ENCODE measurements at places on chromosomes 1 and 21.
A peak's percentile ranks its signal among the peaks of the same experiment; 100 is the strongest.

GRCh38 chr1:226371027-226371694 is 36.7 kb downstream of the PARP1 start:
- DNase-seq = no peak

GRCh38 chr1:230262867-230263567 is 163.1 kb downstream of the PGBD5 start:
- no peak for DNase-seq

DNA sequence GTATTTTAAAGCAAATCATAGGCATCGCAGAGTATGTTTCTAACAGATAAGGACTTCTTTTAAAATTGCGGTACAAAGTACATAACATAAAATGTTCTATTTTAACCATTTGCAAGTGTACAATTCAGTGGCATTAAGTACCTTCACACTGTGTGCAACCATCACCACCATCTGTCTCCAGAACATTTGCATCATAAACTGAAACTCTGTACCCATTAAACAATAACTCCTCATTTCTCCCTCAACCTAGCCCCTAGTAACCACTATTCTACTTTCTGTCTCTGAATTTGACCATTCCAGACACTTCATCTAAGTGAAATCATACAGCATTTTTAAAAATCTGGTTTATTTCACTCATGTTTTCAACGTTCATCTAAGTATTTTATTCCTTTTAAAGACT is 16.6 kb upstream of the ATF3 start:
- DNase-seq = no peak

DNA sequence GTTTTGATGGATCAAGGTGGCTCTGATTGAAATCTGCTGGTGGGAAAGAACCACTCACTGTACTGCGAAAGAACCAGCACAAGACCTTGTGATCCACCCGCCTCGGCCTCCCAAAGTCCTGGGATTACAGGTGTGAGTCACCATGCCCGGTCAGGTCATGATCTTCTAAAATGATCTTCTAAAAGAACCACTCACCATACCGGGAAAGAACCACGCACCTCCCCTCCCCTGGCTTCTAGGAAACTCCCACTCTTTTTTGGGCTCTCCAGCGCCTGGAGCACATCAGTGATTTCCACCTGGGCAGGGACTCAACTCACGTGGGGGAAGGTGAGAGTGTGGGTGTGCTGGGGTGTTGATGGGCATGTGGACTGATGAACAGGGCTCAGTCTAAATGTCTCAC is 7.9 kb upstream of the RAB7B start:
- DNase-seq = no peak

- no peak for DNase-seq
Measured at GRCh38 chr1:85330711-85331290, 54.4 kb upstream of the BCL10 start.

DNA sequence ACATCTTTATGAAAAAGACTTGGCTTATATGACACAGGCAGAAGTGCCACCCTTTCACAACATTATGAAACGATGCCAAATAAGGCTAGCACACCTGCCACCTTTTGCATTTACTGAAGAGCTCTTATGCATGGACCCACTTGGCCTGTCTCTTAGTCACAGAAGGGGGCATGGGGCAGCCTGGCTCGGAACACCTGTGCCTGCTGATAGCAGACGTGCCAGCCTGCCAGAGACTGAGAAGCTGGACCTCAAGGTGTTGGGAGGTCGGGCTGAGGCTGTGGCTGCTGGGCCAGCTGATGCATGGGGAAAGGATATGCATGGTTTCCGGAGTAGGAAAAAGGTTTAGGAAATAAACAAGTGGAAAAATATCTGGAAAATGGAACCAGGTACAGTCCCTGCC is 21.5 kb downstream of the RCAN1 start:
- no peak for DNase-seq

GRCh38 chr1:99606306-99606705 is 39.6 kb upstream of the PALMD start:
- no peak for DNase-seq

DNA sequence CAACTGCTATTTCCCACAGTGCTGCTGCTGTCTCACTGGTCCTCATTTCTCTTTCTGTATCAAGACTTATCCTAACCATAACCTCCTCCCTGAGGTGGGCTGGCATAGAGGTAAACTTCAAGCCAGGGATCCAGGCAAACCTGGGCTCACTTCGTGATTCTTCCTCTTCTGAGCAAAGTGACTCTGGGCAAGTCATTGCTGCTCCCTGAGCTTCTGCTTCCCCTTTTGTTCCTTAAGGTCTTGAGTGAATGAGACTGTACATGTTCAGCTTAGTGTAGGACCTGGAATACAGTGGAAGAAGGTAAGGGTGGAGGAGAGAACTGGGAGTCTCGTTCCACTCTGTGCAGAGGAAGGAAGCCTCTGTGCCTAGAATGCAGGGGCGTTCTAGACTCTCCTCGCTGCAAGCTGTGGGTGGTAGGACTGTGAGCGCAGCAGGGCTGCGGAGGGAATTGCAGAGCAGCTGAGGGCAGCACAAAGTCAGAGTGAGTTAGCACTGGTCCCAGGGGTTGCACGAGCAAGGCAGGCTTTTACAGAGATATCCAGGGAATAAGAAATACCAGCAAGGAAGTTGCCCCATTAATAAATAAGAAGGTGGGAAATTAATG is 11.4 kb upstream of the ERI3 start:
- DNase-seq = no peak

GRCh38 chr21:44658541-44658910 is 794 bp downstream of the KRTAP12-3 start:
- DNase-seq = no peak

- DNase-seq = peak; percentile 26
Measured at GRCh38 chr1:10471411-10472219, 714 bp downstream of the DFFA start.

GRCh38 chr1:66434096-66434495 is 99.9 kb upstream of the SGIP1 start:
- DNase-seq = no peak

GRCh38 chr1:21666576-21667320 is 2.4 kb downstream of the RAP1GAP start:
- no peak for DNase-seq

- DNase-seq = no peak
Measured at GRCh38 chr1:76137746-76138145, 63.2 kb downstream of the ST6GALNAC3 start.

GRCh38 chr1:17347769-17348592 is 24.0 kb upstream of the PADI6 start:
- no peak for DNase-seq

GRCh38 chr1:94092210-94092613 is 28.7 kb downstream of the ABCA4 start:
- no peak for DNase-seq

GRCh38 chr1:116488071-116488470 is 82.8 kb downstream of the CD58 start:
- DNase-seq = no peak

DNA sequence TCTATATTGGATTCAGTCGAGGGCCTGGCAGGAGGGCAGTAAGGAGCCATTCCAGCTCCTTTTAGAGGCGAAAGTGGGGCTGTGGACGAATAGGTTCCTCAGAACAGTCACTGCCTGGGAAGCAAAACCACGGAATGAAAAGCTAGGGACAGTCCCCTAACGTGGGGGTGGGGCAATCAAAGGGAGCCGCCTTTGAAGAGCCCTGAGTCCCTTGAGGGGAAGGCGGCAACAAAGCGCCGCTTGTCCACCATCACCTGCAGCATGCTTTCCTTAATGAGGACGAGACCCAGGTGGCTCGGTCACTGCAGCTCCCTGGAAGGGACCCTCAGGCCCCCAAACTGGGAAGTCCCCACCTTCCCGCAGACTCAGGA is 184.7 kb downstream of the ETS2 start:
- DNase-seq = peak; percentile 46

GRCh38 chr1:225442123-225442505 is 14.3 kb upstream of the LBR start:
- no peak for DNase-seq

GRCh38 chr1:52792036-52792435 is 50.5 kb upstream of the ZYG11A start:
- DNase-seq = no peak

DNA sequence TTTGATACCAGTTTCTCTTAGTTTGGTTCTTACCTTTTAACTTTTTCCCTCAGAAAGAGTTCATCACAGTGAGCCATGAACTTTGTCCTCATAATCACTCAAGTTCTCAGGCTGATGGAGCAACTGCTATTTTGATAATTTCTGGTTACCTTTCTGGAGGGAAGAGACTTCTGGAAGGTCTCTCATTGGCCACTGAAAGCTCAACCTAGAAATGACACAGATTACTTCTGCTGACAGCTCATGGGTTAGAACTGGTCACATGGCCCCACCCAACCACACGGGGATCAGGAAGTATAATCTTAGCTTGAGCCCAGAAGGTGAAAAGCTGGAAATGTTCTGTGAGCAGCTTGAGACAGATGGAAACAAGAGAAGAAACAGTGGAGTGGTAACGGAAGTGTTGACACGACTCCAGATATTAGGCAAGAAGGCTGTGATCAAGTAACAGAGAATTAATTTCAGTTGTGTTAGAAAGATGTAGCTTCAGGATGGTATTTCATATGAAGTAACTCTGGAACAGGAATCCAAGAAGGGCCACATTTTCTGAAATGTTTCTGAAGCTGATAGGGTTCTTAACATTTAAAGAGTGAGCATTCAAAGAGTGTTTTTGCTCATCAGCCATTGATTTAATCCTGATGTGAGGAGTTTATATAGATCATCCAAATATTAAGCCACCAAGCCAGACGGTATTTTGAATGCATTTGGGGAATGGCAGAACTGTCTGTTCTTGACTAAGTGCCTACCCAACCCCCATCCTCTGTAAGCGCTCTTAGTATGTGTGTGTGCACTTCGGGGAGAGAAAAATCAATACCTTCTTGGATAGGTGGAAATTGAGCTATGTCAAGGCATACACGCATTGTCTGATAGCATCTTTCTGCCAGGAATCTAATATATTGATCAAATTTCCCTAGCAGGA is 21.9 kb upstream of the XPR1 start:
- no peak for DNase-seq

GRCh38 chr21:33238565-33239255 is 9.0 kb downstream of the IFNAR2 start:
- DNase-seq = no peak

GRCh38 chr1:84225646-84226045 is 75.9 kb upstream of the SAMD13 start:
- DNase-seq = no peak

GRCh38 chr1:228035844-228036243 is 29.0 kb downstream of the WNT3A start:
- DNase-seq = no peak

GRCh38 chr1:27993241-27993640 is 33.5 kb downstream of the XKR8 start:
- no peak for DNase-seq

- no peak for DNase-seq
Measured at GRCh38 chr1:199982606-199983005, 44.9 kb upstream of the NR5A2 start.

- no peak for DNase-seq
Measured at GRCh38 chr1:55049914-55050278, 10.5 kb downstream of the PCSK9 start.

DNA sequence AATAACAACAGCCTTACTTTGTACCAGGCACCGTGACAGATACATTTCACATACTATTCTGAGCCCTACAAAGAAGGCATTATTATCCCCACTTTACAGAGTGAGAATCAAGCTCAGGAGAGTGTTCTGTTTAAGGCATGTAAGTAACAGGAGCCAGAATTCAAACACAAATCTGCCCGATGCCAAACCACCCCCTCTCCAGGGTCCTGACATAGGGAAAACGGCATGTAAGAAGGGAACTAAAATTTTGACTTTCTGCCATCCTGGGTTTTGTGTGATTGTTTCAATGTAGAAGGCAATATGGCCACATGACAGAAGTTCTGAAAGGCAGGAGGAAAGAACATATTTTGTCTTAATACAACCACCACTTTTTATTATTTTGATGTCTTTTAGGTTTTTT is 5.5 kb downstream of the FUCA1 start:
- DNase-seq = no peak

- no peak for DNase-seq
Measured at GRCh38 chr1:91796390-91796654, 89.6 kb downstream of the TGFBR3 start.

- DNase-seq = no peak
Measured at GRCh38 chr1:2388004-2388913, 3.1 kb downstream of the MORN1 start.

- DNase-seq = peak; percentile 3
Measured at GRCh38 chr1:2379733-2380404, 11.5 kb downstream of the MORN1 start.

DNA sequence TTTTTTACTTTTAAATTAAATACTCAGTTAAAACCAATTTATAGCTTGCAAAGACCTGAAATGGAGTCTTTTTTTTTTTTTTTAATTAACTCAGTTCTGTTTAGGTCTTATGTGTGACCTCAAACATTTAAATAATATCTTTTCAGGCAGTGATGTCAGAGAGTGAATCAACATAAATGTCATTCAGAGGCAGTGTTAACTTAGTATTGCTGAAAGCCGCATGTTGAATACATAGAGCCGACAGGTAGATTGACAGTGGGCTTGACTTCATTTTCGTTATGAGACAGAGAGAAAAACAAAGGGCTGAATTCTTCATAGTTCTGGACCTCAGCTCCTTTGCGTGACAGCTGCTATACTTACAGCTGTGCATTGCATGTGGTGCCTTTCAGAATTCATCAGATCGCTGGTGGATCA is 51.5 kb downstream of the PRDM2 start:
- no peak for DNase-seq

DNA sequence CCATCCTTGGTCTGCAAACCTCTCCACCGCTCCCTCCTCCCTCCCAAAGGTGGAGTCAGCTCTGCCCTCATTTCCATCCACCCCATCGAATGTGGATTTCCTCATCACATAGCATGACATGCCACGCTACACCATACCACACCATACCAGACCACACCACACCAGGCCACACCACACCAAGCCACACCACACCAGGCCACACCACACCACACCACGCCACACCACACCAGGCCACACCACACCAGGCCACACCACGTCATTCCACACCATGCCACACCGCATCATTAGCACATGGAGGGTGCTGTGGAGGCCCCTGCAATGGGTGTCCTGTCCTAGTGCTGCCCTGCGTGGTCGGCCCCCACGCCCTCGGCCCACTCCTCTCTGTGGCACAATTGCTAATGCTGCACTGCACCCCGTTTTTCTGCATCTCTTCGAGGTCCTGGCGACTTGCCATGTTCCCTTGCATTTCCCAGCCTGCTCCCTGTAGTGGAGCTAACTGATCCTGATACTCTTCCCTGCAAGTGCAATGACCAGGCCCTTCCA is 11.3 kb downstream of the DFFB start:
- DNase-seq = no peak

All from nephron progenitor cell (in vitro differentiated cells).